Esophagus muscularis mucosa (tissue), 4 donors: ENCODE measurements at places on chromosomes 12 and 14. TPM values are rescaled to one million over a fixed set of nuclear protein-coding genes. Genes with fewer than 3 reads are reported as not detected.
A peak's percentile ranks its signal among the peaks of the same experiment; 100 is the strongest.

GRCh38 chr12:97151481-97151880 is 244.4 kb downstream of the NEDD1 start:
- H3K27me3 ChIP-seq = no peaks in the 10 kb centered on the region
- H3K4me3 ChIP-seq = no peak overlapping the region
- no peak overlapping the region for H3K27ac ChIP-seq

DNA sequence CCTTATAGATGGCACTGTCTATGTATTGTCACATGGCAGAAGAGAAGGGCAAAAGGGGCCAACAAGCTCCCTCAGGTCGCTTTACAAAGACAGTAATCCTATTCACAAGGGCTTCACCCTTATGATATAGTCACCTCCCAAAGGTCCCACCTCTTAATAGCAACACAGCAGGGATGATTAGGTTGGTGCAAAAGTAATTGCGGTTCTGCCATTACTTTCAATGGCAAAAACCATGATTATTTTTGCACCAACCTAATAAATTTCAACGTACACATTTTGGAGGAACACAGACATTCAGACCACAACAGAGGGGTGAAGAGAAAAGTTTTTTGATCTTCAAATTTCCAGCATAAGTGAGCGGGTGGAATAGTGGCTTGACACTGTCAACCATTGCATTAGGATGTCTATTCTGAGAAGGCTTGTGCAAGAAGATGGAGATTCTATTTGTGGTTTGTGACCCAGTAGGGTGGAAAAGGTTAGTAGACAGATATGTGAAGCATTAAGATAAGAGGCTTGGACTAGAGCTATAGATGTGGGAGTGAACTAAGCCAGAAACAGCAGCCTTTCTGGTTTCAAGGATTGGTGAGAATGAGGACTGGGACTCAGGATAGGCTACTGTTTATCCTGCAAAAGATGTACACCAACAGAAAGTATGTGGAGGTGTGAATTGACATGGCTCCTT is 75.5 kb upstream of the CPSF6 start:
- no peak overlapping the region for H3K27ac ChIP-seq
- H3K4me1 ChIP-seq = no peaks in the 10 kb centered on the region
- H3K27me3 ChIP-seq = no peaks in the 10 kb centered on the region

GRCh38 chr14:21704338-21704737 is 30.7 kb upstream of the OR4E1 start:
- no peaks in the 10 kb centered on the region for H3K36me3 ChIP-seq
- H3K27ac ChIP-seq = no peak overlapping the region
- H3K4me1 ChIP-seq = no peaks in the 10 kb centered on the region
- H3K4me3 ChIP-seq = no peak overlapping the region

The KRT86 gene
- total RNA-seq = 0.33 TPM

DNA sequence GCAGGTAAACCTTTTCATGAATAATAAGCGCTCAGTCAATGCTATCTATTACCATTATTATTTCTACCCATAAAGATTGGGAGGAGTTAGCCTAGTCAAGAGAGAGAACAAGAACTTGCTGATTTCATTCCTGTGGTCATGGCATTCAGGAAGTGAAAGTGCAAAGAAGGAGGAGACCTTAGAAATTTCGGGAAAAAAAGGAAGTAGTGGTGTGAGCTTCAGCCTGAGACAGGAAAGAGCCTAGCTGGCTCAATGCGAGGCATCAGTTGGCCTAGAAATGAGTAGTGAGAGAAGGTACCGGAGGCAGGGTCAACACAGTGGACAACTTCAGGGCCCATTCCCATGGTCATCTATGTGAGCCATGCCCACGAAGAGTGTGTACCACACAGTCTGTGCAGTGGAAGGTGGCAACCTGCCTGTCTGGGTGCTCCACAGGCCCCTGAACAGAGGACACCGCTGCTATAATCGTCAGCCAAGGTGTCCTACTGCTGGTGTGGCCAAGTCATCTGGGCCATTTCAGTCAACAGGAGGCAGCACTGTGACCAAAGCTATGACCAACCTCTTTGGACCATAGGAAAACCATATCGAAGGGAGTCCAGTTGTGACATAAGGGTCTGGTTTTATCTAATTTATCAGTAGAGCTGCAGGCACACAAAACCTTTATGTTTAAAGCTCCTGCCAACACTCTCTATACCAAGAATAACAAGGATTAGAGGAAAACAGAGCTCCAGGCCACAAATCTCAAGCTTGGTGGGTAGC is 16.2 kb upstream of the STON2 start:
- DNase-seq = no peak
- no peaks in the 10 kb centered on the region for H3K27me3 ChIP-seq
- no peak overlapping the region for H3K4me3 ChIP-seq
- no peaks in the 10 kb centered on the region for H3K4me1 ChIP-seq

- no peak overlapping the region for H3K27ac ChIP-seq
- H3K4me1 ChIP-seq = peaks cover 12% of the 10 kb centered on the region
- no peak overlapping the region for H3K4me3 ChIP-seq
- DNase-seq = no peak
Observed at GRCh38 chr14:68695326-68695768, 97.5 kb downstream of the ZFP36L1 start.

The SMIM41 gene
- total RNA-seq = 26.6 TPM

GRCh38 chr12:127260531-127260930 is 1006.4 kb upstream of the TMEM132C start:
- DNase-seq = peak; percentile 31
- no peak overlapping the region for H3K27ac ChIP-seq
- H3K4me1 ChIP-seq = no peaks in the 10 kb centered on the region
- no peaks in the 10 kb centered on the region for H3K27me3 ChIP-seq
- no peaks in the 10 kb centered on the region for H3K36me3 ChIP-seq

DNA sequence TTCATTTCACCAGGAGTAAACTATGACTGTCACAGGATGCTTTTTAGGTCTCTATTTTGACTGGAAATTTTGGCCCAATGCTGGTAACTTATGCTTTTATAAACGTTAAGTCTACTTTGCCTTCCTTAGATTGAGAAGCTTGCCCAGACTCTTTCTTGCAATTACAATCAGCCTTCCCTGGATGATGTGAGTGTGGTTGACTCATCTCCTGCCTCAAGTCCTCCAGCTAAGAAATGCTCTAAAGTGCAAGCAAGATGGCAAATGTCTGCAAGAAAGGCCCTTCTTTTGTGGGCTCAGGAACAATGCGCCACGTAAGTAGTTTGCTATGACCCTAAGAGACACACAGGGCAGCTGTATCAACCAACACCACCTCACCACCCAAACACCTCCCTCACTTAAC is 96.9 kb downstream of the SYNE2 start:
- H3K36me3 ChIP-seq = peaks cover 26% of the 10 kb centered on the region
- no peak for DNase-seq
- no peaks in the 10 kb centered on the region for H3K4me1 ChIP-seq
- no peak overlapping the region for H3K4me3 ChIP-seq
- no peaks in the 10 kb centered on the region for H3K27me3 ChIP-seq

The IL25 gene
- not detected for total RNA-seq

DNA sequence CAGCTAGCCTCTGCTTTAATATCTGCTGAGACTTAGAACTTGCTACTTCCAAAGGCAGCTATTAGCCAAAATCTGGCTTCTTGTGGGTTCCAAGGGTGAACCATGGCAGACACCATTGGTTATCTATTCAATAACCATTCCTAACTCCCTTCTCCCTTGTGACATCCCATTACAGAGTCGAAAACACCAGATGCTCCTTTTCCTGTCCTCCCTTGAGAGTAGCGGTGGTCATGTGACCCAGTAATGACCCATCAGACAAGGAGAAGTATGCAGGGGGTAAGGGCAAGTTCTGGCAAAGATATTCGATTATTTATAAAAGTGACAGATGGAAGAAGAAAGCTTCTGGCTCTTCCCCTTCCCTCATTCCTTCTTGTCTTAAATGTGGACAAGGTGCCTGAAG is 20.1 kb downstream of the TGFB3 start:
- H3K27me3 ChIP-seq = no peaks in the 10 kb centered on the region
- no peaks in the 10 kb centered on the region for H3K4me1 ChIP-seq
- peaks cover 69% of the 10 kb centered on the region for H3K36me3 ChIP-seq
- DNase-seq = no peak
- no peak overlapping the region for H3K27ac ChIP-seq
- H3K4me3 ChIP-seq = no peak overlapping the region

GRCh38 chr14:64729386-64730060 is 25.3 kb downstream of the PLEKHG3 start:
- H3K27me3 ChIP-seq = no peaks in the 10 kb centered on the region
- H3K27ac ChIP-seq = no peak overlapping the region
- H3K4me1 ChIP-seq = peaks cover 22% of the 10 kb centered on the region
- H3K4me3 ChIP-seq = no peak overlapping the region
- DNase-seq = no peak
- peaks cover 32% of the 10 kb centered on the region for H3K36me3 ChIP-seq

GRCh38 chr12:124077701-124078100 is 104.7 kb downstream of the ZNF664 start:
- no peak overlapping the region for H3K27ac ChIP-seq
- H3K27me3 ChIP-seq = no peaks in the 10 kb centered on the region
- no peak overlapping the region for H3K4me3 ChIP-seq
- DNase-seq = no peak
- H3K36me3 ChIP-seq = no peaks in the 10 kb centered on the region
- H3K4me1 ChIP-seq = no peaks in the 10 kb centered on the region

DNA sequence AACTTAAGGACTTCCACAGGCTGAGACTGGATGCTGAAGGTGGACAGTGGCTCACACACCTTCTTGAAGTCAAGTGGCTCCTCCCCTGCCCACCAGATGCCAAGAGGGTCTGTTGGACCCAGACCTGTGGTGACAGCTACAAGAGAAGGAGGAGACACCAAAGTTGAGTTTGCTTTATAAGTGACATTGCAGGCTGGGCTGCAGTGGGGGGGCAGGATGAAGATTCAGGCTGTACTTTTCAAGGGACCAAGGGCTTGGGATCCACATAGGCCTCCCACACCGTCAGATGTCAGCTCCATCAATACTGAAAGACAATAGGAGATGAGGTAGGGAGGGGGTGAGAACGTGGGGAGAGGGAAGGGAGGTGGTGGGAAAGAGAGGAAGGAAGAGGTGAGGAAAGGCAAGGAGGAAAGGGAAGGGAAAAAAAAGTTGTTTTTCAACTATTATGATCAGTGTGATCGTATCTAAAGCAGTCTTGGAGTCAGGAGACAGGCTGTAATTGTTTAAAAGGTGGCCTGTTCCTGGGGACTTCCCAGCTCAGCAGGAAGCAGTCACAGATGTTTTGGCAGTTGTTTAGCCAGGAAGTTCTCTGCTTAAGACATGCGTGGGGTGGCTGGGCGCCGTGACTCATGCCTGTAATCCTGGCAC is 84.1 kb upstream of the RESF1 start:
- no peaks in the 10 kb centered on the region for H3K27me3 ChIP-seq
- no peak for DNase-seq
- no peaks in the 10 kb centered on the region for H3K36me3 ChIP-seq
- H3K4me3 ChIP-seq = no peak overlapping the region
- no peak overlapping the region for H3K27ac ChIP-seq
- peaks cover 3% of the 10 kb centered on the region for H3K4me1 ChIP-seq

The STXBP6 gene
- total RNA-seq = 56.8 TPM

DNA sequence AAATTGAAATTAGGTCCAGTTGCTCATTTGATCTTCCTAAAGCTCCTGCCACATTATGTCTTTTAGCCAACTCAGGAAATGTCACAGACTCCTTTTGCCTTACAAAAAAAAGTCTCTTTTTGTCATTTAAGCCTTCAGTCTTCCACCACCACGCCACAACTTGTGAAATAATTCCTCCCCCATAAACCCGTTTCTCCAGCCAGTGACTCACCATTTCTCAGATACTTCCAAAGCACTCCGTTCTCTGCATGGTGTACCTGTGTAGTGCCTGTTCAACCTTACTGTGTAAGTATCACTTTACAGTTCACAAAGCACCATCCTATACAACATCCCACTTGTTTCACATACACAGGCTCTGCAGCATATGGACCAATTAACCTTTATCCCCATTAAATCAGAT is 139.5 kb upstream of the AEBP2 start:
- H3K27me3 ChIP-seq = no peaks in the 10 kb centered on the region
- no peak overlapping the region for H3K27ac ChIP-seq
- H3K4me3 ChIP-seq = no peak overlapping the region
- DNase-seq = no peak
- no peaks in the 10 kb centered on the region for H3K4me1 ChIP-seq
- peaks cover 15% of the 10 kb centered on the region for H3K36me3 ChIP-seq

GRCh38 chr12:87469295-87469694 is 559.9 kb downstream of the C12orf50 start:
- DNase-seq = no peak
- H3K4me1 ChIP-seq = no peaks in the 10 kb centered on the region
- no peak overlapping the region for H3K4me3 ChIP-seq
- H3K27ac ChIP-seq = no peak overlapping the region

DNA sequence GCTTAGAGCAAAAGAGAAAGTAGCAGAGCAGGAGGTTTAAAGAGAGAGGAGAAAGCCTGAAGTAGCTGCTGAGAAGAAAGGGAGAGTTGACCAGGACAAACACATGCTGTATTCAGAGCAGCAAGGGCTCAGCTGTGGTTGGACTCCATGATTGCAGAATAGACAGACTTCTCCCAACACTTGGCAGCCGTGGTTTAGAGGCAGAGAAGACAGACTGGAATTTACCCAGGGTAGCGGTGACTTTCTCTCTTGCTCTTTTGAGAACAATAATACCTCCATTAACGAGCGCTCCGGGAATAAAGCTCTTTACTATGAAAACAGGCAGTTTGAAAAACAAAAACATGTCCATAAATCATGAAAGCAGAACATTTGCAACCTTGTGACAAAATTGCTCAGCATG is 21.4 kb upstream of the IGF1 start:
- no peaks in the 10 kb centered on the region for H3K4me1 ChIP-seq
- H3K4me3 ChIP-seq = no peak overlapping the region
- no peak overlapping the region for H3K27ac ChIP-seq

- no peaks in the 10 kb centered on the region for H3K27me3 ChIP-seq
- DNase-seq = no peak
- H3K27ac ChIP-seq = peak overlapping the region; percentile 55
- H3K36me3 ChIP-seq = no peaks in the 10 kb centered on the region
- no peaks in the 10 kb centered on the region for H3K4me1 ChIP-seq
- H3K4me3 ChIP-seq = no peak overlapping the region
Observed at GRCh38 chr12:101924618-101925017, 47.2 kb downstream of the DRAM1 start.

DNA sequence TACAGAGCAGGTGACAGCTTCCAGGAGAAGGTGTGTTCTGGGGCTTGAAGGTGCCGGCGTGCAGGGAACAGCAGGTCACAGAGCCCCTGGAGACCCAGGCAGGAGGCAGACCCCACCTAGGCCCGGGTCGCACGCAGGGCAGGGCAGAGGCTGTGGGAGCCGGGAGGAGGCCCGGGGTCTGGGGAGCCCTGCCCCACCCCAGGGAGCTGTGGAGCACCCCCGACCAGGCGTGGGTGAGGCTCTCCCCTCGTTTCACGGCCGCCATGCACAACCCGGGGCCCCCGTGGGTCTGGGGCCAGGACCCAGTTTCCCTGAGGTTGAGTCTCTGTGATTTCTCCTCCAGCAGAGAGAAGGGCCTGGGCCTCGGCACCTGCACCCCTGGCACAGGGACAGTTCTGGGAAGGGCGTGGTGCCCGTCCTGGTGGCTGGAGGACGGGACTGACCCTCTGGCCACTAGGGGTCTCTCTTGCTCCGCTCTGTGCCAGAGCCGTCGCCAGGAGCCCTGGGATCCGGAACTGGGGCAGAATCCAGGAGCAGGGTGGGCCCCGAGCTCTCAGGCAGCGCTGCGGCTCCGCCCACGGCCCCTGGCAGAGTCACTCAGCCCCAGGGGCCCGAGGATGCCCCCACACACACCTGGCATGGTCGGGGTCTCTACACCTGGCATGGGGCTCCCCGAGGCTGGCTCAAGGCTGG is 75.2 kb upstream of the FBRSL1 start:
- no peak overlapping the region for H3K4me3 ChIP-seq
- no peaks in the 10 kb centered on the region for H3K36me3 ChIP-seq
- peaks cover 4% of the 10 kb centered on the region for H3K4me1 ChIP-seq
- DNase-seq = no peak

The CCDC197 gene
- not detected for total RNA-seq

The OXA1L gene
- 74.9 TPM for total RNA-seq
